ENCODE measurements at places on chromosomes 12 and 14.

GRCh38 chr12:76552343-76552938 is 7.1 kb downstream of the OSBPL8 start:
- no peak for DNase-seq

GRCh38 chr12:126191031-126191891 is 1126.0 kb downstream of the AACS start:
- no peak for DNase-seq

DNA sequence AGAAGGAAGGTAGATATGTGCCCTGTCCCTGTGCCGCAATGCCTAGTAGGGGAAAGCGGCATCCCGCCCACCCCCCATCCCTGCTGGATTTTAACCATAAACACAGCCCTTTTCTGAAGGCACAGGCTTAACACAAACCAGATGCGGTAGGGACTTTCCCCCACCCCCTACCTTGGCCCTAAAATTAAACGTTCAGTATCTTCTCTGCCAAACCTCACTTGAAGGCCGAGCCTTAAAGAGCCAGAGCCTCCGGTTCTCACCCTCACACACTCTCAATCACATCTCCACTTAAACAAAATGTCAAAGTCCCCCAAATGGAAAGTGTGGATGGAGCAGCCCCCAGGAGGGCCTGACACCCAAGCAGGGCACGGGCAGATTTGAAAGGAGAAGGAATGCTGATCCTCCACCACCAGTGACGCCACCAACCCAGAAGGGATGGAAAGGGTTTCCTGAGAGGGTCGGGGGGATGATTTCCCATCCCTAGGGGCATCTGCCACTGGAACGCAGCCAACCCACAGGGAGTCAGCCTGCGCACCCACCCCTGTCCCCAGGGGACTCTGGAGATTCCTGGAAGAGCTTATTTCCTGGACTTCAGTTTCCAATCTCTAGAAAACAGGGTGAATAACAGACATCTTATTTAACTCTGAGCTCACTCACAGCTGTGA is 26.4 kb downstream of the ACTN1 start:
- DNase-seq = no peak

- no peak for DNase-seq
Observed at GRCh38 chr12:123078531-123079155, 72.2 kb downstream of the PITPNM2 start.

DNA sequence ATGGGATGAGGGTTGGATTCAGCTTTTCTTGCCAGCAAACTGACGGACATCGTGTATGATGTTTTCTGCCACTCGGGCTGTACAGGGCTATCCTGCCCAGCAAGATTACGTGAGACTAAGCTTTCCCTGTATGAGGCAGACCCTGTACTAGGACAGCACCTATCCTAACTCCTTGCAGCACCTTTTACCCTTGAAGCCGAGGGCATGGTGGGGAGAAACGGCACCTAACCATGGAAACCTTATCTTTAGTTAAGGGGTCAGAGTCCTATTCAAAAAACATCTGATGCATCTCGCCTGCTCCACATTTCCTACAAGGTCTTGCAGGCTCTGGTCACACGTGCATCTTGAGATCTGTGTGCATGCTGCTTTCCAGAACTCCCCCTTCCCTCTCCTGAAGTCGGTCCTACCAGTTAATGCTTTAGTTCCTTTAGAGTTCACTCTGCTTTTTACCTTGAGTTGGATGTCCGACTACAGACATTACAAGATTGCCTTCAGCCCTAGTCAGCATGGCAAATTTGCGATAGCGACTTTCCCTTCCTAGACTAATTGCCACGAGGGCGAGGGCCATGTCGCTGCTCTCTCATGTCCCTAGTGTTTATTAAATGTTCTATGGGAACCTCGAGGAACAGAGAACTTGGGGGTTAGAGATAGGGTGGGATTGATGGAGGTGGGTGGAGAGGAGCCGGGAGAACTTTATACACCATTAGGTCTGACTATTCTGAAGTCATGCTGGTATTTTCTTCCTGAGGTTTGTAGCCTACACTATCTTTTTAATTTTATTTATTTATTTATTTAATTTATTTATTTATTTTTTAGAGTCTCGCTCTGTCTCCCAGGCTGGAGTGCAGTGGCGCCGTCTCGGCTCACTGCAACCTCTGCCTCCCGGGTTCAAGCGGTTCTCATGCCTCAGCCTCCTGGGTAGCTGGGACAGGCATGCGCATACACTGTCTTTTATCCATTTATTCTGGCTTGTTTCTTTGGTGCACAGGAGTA is 6.6 kb downstream of the RAN start:
- no peak for DNase-seq

GRCh38 chr12:130796985-130797686 is 41.9 kb downstream of the STX2 start:
- no peak for DNase-seq

- no peak for DNase-seq
Observed at GRCh38 chr12:58592475-58593207, 327.7 kb downstream of the LRIG3 start.

GRCh38 chr14:69300601-69301221 is 40.8 kb downstream of the GALNT16 start:
- DNase-seq = no peak

- no peak for DNase-seq
Observed at GRCh38 chr12:62128175-62128975, 131.8 kb upstream of the USP15 start.

- DNase-seq = no peak
Observed at GRCh38 chr12:97559267-97559666, 96.7 kb downstream of the RMST start.

DNA sequence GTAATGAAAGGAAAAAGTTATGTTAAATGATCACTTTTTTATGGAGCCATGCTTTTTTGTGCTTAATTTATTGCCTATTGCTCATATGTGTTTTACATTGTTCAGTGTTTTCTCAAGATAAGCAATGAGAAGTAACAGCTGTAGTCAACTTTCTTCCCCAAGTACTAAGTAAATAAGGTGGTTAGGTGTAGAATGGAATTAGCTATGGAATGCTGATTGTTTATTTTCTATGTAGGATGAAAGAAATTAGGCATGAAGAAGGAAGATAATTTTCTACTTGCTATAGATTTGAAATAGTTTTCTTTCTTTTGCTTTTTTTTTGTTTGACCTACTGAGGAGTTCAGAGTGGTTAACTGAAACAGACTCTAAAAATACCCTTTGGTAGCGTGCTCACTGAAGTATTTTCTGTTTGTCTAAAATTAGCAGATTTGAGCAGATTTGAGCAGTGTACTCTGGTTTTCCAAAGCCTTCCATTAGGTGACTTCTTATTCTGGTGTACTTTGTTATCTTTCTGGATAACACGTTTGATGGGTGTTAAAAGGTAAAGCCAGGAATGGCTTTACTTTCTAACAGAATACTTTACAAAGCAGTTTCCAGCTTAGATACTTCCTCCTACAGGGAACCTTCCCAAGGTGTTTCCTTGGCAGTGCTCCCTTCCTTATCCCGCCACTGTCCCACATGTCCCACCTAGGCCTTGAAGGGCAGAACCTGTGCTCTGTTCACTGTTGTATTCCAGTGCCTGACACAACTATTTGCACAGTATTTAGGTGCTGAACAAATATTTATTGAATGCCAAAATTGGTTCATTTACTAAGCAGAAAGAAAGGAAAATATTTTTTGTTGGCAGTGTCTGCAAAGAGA is 56.0 kb downstream of the RASSF3 start:
- no peak for DNase-seq

GRCh38 chr12:102478405-102479098 is 1.8 kb downstream of the IGF1 start:
- DNase-seq = no peak

- DNase-seq = no peak
Observed at GRCh38 chr14:87767567-87767901, 225.4 kb downstream of the GALC start.

GRCh38 chr12:124410354-124411175 is 115.7 kb downstream of the RFLNA start:
- no peak for DNase-seq

DNA sequence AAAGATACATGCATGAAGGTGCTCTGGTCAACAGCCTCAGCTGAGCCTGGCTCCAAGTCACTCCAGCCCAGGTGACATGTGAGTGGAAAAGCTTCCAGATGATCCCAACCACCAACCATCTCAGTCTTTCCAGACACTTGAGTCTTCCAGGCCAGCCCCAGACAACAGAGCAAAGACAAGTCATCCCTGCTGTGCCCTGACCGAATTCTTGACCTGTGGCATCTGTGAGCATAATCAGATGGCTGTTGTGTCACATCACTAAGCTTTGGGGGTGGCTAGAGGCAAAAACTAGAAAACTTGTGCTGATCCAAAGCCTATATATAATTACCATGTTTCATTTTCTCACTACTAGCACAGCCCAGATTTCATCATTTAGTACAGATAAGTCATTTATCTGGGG is 50.8 kb upstream of the ISM2 start:
- no peak for DNase-seq

DNA sequence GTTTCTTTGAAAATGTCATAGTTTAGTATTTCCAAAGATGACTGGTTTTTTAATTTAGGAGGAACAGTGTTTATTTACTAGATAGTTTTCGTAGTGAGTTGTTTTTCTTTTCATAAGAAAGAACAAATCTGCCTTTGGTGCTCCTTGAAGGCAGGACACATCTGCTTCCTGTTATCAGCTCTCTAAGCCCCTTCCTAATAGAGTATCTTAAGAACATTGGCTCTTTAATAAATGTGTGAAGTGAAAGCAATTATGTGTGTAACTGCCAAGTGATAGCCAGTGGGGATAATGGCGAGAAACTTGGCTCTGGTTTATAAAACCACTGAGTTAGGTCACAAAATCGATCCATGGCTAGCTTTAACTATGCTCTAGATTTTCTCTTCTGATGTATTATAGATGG is 23.5 kb upstream of the PPFIBP1 start:
- DNase-seq = no peak
